ENCODE measurements at places on chromosomes 4 and X.
A peak's percentile ranks its signal among the peaks of the same experiment; 100 is the strongest.

- H3K4me3 ChIP-seq = no peak overlapping the region
- H3K27ac ChIP-seq = no peak overlapping the region
These were observed 12.6 kb downstream of the SH3RF1 start for GRCh38 chr4:169258141-169258540.

DNA sequence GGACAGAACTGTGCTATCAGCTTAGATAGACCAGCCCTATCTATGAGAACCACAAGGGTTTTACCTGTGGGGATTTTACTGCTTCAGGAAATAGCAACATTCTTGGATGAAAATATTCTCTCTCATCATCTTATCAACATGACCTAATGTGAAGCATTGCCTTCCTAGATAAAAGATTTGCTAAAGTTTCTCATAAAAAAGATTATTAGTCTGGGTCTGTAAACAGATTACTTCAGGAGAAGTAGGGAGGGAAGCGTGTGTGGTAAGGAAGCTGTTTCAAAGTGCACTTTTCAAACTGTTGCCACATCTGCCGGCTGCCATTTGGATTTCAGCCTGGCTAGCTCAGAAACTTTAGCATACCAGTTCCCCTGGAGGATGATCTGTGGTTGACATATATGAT, at the start of gene NOX1:
TSS of gene NOX1 (minus strand) at position 35 of the 400 bp plus-strand sequence. CDS start 220 bp downstream, outside the sequence.
- H3K4me1 ChIP-seq = no peaks in the 10 kb centered on the region
- H3K4me3 ChIP-seq = no peak within 1 kb of the TSS
- no peak within 1 kb of the TSS for H3K27ac ChIP-seq

DNA sequence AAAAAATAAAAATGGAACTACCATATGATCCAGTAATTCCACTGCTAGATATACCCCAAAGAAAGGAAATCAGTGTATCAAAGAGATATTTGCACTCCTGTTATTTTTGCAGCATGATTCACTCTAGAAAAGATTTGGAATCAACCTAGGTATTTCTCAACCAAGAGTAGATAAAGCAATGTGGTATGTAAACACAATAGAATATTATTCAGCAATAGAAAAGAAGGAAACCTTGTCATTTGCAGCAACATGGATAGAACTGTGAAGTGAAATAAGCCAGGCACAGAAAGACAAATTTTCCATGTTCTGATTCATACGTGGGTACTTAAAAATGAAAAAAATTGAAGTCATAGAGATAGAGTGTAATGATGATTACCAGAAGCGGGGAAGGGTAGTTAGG, 362.3 kb upstream of the EPHA5 start:
- H3K27me3 ChIP-seq = no peaks in the 10 kb centered on the region
- H3K27ac ChIP-seq = no peak overlapping the region
- no peaks in the 10 kb centered on the region for H3K36me3 ChIP-seq

- H3K27me3 ChIP-seq = no peaks in the 10 kb centered on the region
- DNase-seq = no peak
These were observed 52.2 kb downstream of the ANK2 start for GRCh38 chr4:113101669-113102068.

GRCh38 chrX:41824551-41824950, 98.8 kb downstream of the CASK start:
- H3K4me3 ChIP-seq = no peak overlapping the region
- DNase-seq = no peak
- H3K27me3 ChIP-seq = no peaks in the 10 kb centered on the region
- H3K4me1 ChIP-seq = no peaks in the 10 kb centered on the region
- no peaks in the 10 kb centered on the region for H3K36me3 ChIP-seq

GRCh38 chr4:173367285-173367684, 3.5 kb upstream of the SAP30 start:
- no peak overlapping the region for H3K27ac ChIP-seq
- no peak for DNase-seq
- no peak overlapping the region for H3K4me3 ChIP-seq
- H3K27me3 ChIP-seq = no peaks in the 10 kb centered on the region
- no peaks in the 10 kb centered on the region for H3K4me1 ChIP-seq

DNA sequence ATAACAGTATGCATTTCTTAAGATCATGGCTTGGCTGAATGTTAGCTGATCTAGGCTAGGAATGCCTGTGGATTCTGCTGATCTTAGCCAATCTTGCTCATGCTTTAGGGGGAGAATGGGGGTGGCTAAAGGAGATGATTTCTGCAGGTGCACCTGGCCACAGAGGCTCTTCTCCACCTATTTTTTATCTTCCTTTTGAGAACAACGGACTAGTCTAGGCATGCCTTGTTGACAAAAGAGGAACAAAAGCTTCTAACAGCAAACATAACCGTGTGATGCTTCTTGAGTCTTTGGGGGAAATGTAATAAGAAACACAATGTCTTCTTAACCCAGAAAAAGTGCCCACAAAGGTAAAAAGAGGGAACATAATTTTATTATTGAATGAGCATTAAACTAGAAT, 743.5 kb downstream of the ARAP2 start:
- H3K27ac ChIP-seq = no peak overlapping the region
- no peak for DNase-seq
- H3K36me3 ChIP-seq = no peaks in the 10 kb centered on the region
- H3K27me3 ChIP-seq = no peaks in the 10 kb centered on the region
- H3K4me1 ChIP-seq = no peaks in the 10 kb centered on the region

GRCh38 chr4:71549516-71550160, 210.8 kb downstream of the SLC4A4 start:
- H3K27me3 ChIP-seq = no peaks in the 10 kb centered on the region
- no peaks in the 10 kb centered on the region for H3K36me3 ChIP-seq
- H3K27ac ChIP-seq = no peak overlapping the region
- no peak for DNase-seq

GRCh38 chrX:132488180-132488705, 595 bp downstream of the MBNL3 start:
- no peaks in the 10 kb centered on the region for H3K36me3 ChIP-seq
- H3K4me3 ChIP-seq = peak overlapping the region; percentile 73
- H3K4me1 ChIP-seq = no peaks in the 10 kb centered on the region
- H3K27me3 ChIP-seq = peaks cover 3% of the 10 kb centered on the region
